ENCODE measurements at places on chromosomes 11 and 22.

- no peak for DNase-seq
These were observed 4.0 kb upstream of the L3MBTL2 start for GRCh38 chr22:41201141-41201540.

DNA sequence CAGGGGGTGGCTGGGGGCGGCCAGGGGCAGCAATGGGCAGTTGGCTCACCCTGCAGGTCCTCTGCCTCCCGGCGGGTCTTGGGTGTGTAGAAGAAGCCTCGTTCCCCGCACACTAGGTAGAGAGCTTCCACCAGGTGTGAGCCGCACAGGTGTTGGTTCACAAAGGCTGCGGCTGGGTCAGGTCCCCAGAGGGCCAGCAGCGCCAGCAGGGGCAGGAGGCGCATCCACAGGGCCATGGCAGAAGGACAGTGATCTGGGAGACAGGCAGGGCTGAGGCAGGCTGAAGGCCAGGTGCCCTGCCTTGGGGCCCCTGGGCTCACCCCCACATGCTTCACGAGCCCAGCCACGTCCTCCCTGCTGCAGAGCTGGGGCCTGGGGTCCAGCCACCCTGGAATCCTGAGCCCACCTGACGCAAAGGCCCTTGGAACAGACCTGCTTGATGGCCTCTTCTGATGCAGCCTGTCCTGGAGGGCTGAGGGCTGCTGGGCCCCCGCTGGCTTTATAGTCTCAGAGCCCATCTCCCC is at the start of gene INS:
Gene INS, minus strand, starts transcription at position 474 of the 524 bp plus-strand sequence. Its CDS starts 238 bp downstream, at position 236.
- DNase-seq: no peak

DNA sequence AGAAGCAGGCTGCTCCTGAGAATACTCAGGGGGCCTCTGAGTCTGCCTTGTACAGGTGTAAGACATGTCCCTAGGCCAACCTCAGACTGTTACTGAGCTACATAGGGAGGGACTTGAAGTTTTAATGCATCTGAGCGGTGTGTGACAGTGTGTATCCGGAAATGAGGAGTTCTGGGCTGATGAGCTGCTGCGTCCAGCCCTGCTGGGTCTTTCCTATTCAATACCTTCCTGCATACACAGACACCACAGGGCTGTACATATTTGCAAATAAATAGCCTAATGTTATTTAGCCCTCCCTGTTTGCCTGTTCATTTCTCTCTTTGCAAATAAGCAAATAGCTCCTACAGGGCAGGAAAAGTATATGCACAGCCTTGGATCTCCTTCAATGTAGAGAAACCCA is 134.7 kb upstream of the KIRREL3 start:
- DNase-seq: no peak

DNA sequence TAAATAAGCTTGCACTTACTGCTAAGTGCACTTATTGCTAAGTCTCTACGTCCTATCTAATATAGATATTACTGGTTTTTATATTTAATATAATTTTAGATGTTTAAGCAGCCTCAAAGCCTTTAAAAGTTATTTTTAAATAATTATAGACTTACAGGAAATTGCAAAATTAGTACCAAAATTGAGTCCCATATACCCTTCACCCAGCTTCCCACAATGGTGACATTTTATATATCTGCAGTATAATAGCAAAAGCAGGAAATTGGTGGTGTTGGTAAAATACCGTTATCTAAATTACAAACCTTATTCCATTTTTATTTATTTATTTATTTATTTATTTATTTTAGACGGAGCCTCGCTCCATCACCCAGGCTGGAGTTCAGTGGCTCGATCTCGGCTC is 1.9 kb upstream of the AP1B1 start:
- DNase-seq: no peak

DNA sequence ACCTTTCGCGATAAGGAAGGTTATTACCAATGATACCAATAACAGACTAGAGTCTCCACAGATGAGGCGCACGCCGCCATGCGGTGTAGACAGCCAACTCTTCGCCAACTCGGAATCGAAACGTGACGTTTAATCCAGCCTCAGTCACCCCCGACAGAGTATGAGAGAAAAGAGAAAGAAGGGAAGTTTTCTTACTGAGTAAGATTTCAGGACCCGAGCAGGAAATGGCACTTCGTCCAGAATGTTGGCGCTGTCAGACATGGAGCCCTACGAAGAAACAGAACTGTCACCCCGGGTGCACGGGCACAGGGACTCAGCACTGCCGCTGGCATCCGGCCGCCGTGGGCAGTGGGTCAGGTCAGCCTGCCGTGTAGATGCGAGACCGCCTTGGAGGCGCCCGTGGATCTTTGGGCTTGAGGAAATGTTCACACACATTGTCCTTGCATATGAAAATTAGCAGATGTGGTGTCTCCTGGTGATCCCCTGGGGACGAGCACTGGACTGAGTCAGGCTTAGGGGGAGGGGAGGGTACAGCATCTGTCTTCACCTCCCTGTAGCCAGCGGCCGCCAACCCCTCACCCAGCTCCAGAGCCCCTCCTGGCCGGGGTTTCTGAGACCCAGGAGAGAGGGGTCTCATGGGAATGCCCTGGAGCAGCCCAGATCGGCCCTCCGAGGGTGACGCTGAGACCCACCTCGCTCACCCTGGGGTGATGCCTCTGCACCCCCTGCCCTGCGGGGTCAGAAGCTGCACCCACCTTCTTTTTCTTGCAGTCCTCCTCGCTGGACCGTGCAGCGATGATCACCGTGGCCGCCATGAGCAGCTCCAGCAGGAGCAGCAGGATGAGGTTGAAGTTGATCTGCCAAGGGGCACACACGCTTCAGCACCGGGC is 8.3 kb downstream of the MLC1 start:
- no peak for DNase-seq

DNA sequence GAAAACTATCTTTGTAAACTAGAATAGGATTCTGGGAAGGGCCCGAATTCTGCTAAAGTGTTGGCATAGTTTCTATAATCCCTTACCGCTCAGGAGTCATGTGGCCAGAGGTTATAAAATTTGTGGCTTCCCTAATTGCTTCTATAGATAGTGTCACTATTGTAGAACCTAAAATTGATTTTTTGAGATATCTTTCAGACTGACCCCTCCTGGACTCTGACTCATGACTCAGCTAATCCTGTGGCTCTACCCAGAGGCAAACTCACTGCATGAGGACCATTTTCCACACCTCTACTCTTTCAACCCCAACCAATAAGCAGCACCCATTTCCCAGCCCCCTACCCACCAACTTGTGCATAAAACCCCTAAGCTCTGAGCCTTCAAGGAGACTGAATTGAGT is 61.8 kb upstream of the PRSS23 start:
- no peak for DNase-seq

- DNase-seq: peak; percentile 41
These were observed 129.9 kb upstream of the TTC12 start for GRCh38 chr11:113184498-113184897.

DNA sequence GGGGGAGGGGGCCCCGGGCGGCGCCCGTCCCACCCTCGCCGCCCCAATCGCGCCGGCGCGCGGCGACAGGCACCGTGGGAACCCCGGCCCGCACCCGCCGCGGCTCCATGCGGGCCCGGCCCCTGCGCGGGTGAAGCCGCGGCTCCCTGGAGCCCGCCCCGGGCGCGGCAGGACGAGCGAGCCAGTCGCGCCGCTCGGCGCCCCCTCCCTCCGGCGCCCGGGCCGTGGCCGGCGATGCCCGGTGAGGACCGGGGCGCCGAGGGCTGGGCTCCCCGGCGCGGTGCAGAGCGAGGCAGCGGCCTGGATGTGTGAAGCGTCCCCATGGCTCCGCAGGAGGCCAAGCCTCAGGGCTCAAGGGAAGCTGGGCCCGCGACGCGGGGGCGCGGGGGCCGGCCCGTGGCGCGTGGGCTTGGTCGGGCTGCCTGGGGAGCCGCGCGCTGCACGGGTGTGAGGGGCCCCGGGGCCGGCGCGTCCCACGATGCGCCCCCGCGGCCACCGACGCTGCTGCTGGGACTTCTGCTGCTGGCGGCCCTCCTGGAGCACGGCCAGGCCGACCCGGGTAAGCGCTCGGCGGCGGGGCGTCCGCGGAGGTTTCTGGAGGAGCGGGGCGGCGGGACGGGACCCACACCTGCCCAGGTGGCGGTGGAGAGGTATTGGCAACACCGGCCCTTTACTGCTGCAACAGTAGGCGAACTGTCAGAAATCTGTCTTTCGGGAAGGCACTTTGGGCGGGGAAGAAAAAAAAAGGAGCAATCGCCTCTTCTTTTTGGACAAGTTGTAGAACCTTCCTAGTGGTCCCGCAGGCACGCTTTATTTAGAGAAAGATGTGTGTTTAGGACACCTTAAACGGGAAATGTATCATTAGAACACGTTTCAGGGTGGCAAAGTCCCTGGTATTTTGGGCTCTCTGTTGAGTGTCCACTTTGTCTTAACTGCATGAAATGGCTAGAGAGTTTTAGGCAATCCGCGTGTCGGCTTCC is 119.4 kb downstream of the HIPK3 start:
- no peak for DNase-seq

DNA sequence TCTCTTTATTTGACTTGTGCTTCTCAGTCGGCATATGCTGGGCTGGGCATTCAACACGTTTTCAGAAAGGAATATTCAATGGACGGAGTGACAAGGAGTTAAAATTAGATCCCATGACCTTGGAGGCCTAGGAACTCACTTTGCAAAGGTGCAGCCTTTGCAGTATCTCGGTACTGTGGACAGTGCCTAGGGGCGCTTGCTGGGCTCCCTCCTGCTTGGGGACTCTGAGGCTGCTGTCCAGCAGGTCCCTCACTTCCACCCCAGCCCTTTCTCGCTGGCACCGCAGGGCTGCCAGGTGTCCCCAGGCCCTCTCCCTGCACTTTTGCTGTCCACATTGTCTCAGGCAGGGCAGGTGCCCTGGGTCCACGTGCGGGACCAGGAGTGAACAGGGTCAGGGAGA is 255.5 kb upstream of the B3GAT1 start:
- DNase-seq: no peak

DNA sequence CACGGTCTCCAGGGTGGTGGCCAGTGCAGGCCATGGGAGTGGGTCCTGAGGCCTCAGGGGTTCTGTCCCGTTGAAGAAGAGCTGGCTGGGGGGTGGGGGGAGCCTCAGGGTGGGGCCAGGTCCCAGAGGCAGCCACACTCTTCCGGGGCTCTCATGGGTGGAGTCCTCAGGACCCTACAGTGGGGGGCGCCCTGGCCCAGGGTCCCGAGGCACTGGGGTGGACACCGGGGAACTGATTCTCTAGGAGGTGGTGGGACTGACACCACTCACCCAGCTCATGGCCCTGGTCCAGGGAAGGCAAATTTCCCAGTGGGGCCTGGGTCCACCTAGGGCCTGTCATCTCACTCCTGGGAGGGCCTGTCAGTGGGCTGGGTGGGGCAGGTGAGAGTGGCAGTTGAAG is 12.8 kb downstream of the GGT5 start:
- no peak for DNase-seq

All from AG09319 (cell line).